ENCODE measurements at places on chromosomes 2 and 18. TPM values are rescaled to one million over a fixed set of nuclear protein-coding genes. Genes with fewer than 3 reads are reported as not detected.
A peak's percentile ranks its signal among the peaks of the same experiment; 100 is the strongest.

DNA sequence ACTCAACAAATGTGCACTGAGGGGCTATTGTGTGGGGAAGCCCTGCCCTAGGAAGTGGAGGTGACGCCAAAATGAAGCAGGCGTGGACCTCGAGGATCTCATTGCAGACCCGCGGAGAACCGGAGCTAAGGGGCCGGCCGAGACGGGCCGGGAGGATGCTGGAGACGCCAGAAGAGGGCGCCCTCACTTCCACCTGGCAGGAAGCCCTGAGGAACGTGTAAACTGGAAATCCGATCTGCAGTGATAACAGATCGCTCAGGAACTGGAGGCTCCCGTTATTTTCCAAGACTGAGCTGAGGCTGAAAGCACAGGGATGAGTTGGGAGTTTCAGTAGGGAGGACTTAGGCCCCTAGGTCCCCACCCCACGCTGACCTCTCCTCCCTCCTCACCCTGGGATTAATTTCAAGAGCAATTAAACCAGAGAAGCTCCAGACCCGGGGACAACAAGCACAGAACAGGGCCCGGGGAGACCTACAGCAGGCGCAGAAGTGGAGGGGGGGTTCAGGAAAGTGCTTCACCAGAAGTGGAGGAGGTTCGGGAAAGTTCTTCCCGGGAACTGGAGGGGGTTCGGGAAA lies 7.7 kb upstream of the COL6A3 start:
- peak; percentile 81 for DNase-seq

The CHRND gene
- total RNA-seq = not detected

- DNase-seq = peak; percentile 40
Measured at GRCh38 chr2:86807468-86808275, 17.0 kb upstream of the CD8A start.

DNA sequence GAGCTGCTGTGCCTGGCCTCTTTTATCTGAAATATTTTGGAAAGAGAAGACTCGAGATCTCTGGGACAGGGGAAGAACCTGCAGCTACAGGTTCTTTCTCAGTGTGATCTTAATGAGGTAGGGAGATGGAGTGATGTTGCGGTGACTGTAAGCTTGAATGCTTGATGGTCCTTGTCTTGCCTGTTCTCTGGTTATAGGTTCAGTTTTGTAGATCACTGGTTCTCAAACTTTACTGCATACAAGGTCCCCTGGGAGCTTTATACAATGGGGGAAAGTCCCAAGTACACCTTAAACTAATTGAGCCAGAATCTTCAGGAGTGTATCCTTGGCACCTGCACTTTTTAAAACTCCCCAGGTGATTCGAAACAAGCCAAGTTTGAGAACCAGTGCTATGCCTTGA lies 136.7 kb upstream of the CXCR4 start:
- DNase-seq = no peak

- peak; percentile 16 for DNase-seq
Measured at GRCh38 chr2:187920511-187920910, 366.3 kb upstream of the TFPI start.

GRCh38 chr2:239158641-239159475 lies 242.0 kb downstream of the HDAC4 start:
- no peak for DNase-seq

- DNase-seq = no peak
Measured at GRCh38 chr18:55897091-55897689, 309.2 kb upstream of the TCF4 start.
